Keratinocyte (primary cell): ENCODE measurements at places on chromosomes 5 and 9. TPM values are rescaled to one million over a fixed set of nuclear protein-coding genes. Genes with fewer than 3 reads are reported as not detected.

Gene SLC34A1
- 0.02 to 0.07 TPM (median 0.06 TPM) in 3 replicates for polyA plus RNA-seq

- no peak for DNase-seq
These were observed 30.1 kb downstream of the PPARGC1B start for GRCh38 chr5:149759986-149760853.

- no peak for DNase-seq
These were observed 920 bp downstream of the LPCAT1 start for GRCh38 chr5:1522601-1523479.

Gene CARTPT
- polyA plus RNA-seq = not detected in 3 replicates

DNA sequence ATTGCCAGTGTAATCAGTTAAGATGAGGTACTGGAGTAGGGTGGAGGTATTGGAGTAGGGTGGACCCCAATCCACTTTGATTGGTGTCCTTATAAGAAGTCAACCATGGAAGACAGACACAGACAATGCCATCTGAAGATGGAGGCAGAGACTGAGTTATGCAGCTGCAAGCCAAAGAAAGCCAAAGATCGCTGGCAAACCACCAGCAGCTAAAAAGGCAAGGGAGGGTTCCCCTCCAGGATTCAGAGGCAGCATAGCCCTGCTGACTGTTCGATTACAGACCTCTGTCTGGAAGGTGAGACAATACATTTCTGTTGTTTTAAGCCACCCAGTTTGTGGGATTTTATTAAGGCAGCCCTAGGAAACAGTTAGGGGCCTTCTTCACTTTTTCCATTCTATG lies 30.5 kb upstream of the CKMT2 start:
- DNase-seq = no peak

DNA sequence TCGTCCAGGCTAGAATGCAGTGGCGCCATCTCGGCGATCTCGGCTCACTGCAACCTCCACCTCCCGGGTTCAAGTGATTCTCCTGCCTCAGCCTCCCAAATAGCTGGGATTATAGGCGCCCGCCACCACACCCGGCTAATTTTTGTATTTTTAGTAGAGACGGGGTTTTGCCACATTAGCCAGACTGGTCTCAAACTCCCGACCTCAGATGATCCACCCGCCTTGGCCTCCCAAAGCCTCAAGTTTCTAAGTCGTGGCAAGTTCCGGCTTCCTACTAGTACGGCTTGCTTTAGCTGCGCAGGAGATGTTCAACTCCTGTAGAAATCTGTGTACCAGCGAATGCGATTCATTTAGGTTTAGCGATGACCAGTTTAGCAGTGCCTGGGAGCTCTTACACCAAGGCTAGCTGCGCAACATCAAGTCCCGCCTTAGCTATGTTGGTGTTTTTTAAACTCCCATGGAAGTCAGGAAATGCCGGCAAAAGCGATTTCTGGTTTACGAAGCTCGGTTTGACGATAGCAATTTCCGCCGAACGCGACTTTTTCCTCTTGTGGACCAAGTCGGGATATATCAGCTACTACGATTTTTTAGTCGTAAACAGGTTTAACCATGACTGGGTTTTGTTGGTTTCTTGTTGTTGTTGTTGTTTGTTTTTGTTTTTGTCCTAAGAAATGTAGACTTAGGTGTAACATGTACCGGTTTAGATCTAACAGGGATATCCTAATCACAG lies 46.4 kb downstream of the ANXA2R start:
- no peak for DNase-seq

Gene STPG3
- polyA plus RNA-seq = not detected in 3 replicates

GRCh38 chr5:4373051-4373820 lies 766.9 kb upstream of the ADAMTS16 start:
- DNase-seq = no peak

GRCh38 chr5:383621-384020 lies 59.4 kb upstream of the EXOC3 start:
- DNase-seq = no peak

DNA sequence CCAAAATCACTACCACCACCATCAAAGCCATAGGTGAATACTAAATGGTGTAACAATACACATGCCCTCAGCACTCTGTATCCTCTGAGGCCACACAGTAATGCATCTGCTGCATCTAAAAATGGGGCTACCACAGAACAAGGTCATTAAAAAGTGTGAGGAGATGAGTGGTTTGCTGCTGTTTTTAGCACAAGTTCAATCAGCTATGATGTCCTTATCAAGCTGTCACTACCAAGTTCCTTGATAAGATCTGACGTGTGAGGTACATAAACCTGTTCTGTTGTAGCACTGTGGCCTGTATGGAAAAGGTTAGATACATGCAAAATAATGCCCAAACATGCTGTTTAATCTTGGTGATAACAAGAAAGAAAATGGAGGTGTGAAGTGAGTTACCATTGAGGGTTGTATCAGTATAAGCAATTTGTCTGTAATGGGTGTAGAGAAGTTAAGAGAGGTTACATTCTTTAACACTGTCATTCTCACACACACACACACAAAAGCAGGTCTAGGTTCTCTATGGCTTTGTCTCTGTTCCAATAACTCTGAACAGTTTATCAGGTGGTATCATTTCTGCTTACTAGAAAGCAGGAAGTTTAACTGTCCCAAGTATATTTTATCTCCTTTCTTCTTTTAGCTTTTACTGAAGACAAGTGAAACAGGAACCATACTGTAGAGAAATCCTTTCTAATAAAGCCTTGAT lies 252.9 kb downstream of the CWC27 start:
- DNase-seq = no peak

Gene RNF183
- polyA plus RNA-seq = 0.10 TPM in 1 of 3 replicates, not detected in the others

DNA sequence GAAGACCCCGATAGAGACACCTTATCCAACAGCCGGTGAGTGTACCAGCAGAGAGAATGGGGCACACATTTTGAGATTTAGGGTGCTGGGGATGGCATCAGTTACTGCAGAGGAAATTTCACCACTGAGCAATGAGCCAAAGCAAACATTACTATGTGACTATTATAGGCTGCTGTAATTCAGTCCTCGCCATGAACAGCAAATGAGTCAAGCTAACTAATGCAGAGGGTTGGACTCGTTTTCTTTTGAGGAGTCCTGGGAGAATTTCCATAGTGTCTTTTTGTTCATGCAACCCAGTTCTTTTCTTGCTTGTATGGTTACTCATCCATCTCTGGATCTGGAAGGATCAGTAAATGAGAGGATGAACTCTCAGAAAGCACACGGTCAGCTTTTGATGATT lies 323.8 kb downstream of the PSAT1 start:
- no peak for DNase-seq

Gene CDKN2B
- 17.9 to 34.3 TPM (median 19.9 TPM) in 3 replicates for polyA plus RNA-seq

Gene PTPRD
- polyA plus RNA-seq = 0.10 to 0.81 TPM (median 0.14 TPM) in 3 replicates

DNA sequence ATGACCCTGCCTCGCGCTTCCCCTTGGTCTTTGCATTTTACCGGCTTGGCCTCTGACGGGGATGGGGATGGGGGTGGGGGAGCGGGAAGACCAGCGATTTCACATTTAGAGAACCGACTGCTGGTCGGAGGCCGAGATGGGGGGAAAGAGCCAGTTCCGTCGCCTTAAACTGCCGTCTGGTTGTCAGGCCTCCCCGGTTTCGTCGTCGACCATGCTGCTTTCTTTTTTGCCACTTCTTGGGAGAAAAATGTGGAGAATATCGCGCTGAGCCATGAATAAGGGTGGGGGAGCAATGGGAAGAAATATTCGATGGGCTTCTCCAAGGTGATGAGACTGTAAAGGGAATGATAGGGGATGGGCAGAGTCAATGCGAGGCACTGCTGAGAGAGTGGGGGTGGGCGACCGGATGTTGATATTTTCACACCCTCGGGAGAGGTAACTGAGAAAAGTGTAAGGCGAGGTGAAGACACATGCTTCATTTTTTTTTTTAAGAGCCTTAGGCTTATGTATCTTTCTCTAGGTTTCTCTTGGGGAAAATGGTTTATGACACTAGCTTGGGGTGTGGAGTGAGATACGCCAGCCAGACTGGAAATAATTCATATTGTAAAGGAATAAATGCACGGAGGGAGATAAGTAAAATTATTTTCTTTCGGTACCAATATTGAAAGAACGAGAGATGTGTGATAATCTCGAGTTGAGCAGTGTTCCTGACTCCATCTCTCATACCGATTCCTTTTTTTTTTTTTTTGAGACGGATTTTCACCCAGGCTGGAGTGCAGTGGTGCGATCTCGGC lies 1.1 kb downstream of the KIF2A start:
- DNase-seq = no peak

- no peak for DNase-seq
These were observed 34.5 kb upstream of the GLIS3 start for GRCh38 chr9:4334410-4334813.

- no peak for DNase-seq
These were observed 97.7 kb upstream of the PRRC1 start for GRCh38 chr5:127419683-127420257.

- no peak for DNase-seq
These were observed 975.4 kb downstream of the NR2F1-AS1 start for GRCh38 chr5:92605591-92605990.

Gene FBLL1
- polyA plus RNA-seq = 0.06 TPM in 1 of 3 replicates, not detected in the others

- DNase-seq = no peak
These were observed 582.2 kb downstream of the CETN3 start for GRCh38 chr5:89827359-89827758.

Gene PROB1
- polyA plus RNA-seq = 0.22 to 0.32 TPM (median 0.26 TPM) in 3 replicates

DNA sequence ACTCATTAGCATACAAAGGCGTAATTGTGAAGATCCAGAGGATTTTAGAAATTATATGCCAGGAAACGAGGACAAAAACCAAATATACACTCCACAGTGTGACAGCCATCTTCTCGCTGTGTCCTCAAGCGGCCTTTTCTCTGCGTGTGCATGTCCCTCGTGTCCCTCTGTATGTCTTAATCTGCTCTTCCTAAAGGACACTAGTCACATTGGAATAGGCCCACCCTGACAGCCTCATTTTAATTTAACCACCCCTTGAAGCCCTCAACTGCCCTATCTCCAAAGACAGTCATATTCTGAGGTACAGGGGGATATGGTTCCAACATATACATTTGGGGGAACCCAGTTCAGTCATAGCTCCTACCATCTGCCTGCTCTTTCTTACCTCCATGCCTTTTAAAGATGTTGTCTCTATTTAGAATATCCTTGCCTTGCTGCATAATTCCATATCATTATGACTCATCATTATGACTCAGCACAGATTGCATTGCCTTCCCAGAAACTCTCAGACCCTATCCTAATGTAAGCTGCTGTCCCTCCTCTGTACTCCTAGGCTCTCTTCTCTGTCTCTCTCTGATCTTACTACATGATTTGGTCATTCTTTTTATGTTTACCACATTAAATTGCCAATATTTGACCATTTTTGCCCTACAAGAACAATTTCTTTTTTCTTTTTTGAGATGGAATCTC lies 210.9 kb downstream of the AOPEP start:
- no peak for DNase-seq

DNA sequence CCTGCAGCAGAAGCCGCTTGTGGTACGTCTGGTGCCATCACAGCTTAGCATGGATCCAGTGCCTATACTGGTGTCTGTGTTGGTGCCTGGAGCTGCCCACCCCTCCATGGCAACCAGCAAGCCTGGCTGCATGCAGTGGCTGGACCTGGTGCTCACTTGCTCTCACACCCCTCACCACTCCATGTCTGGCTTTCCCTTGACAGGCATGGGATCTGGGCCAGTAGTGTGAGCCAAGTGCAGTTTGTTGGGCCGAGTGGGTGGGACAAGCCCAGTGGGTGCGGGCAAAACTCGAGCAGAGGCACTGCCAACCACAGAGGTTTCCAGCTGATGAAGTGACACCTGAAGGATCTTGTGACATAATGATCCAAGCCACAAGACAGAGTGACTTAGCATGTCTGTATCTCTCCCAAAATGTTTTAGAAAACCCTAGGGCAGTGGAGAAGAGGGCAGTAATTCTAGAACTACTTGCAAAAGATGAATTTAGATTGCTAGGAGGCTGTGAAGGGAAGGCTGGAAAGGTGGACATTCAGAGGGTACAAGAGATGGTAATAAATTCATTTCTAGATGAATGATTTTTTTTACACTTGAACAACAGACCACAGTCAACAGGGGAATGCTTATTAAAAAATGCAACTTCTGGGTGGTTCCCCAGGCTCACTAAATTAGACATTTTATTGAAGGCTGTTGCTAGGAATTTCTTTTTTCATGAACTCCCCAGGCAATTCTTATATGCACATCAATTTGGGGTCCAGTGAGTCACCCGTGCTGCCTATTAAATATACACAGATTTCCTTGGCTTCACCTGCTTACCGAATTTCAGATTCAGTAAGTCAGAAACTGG lies 660.3 kb downstream of the TLR4 start:
- no peak for DNase-seq

- no peak for DNase-seq
These were observed 210.3 kb downstream of the SREK1 start for GRCh38 chr5:66354422-66354821.

DNA sequence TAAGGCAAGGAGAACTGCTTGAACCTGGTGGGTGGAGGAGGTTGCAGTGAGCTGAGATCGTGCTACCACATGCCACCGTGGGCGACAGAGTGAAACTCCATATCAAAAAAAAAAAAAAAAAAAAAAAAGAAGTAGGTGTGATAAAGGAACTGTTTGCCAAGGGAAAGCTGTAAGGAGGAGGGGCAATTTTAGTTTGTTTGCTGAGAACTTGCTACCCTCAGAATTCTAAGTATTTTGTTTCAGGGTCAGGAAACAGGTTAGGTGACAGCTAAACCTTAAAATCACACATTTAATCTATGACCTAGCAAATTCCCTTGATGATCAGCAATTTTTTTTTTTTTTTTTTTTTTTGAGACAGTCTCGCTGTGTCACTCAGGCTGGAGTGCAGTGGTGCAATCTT lies 7.2 kb upstream of the ARRDC3 start:
- DNase-seq = no peak

Gene ARID3C
- 0.03 to 0.05 TPM in 2 of 3 replicates, not detected in the other for polyA plus RNA-seq

Gene PTGDS
- polyA plus RNA-seq = not detected in 3 replicates

Gene NMUR2
- 0.05 TPM in 1 of 3 replicates, not detected in the others for polyA plus RNA-seq

Gene PRDM9
- polyA plus RNA-seq = not detected in 3 replicates

DNA sequence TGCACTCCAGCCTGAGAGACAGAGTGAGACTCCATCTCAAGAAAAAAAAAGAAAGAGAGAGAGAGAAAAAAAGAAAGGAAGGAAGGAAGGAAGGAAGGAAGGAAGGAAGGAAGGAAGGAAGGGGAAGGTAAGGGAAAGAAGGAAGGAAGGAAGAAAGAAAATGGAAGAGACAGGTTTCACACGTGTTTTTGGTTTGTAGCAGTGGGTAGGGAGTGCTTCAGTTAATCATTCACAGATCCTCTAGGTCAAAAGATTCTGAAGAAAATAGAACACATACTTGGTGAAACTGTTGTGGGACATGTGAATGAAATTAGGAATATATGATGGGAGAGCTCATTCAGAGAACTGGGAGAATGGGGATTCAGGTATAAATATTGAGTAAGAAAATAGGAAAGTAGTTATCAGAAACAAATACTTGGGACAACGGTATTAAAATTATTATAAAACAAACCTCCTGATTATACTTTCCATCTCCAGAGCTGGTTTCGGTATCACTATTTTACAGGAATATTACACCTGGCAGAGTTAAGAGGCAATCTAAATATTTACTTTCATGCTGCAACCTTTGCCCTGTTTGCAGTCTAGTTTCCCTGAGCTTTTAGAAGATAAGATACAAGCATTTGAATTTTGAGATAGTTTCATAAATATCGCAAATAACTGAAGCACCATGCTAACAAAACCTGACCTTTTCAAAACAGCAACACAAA lies 37.2 kb downstream of the MARVELD2 start:
- no peak for DNase-seq

GRCh38 chr5:129760636-129761325 lies 12.9 kb downstream of the MINAR2 start:
- no peak for DNase-seq

Gene B4GALT7
- 15.7 to 34.9 TPM (median 19.6 TPM) in 3 replicates for polyA plus RNA-seq

- DNase-seq = no peak
These were observed 800.9 kb downstream of the CDH9 start for GRCh38 chr5:26237489-26237888.
